ENCODE measurements at places on chromosomes 7 and 10.
A peak's percentile ranks its signal among the peaks of the same experiment; 100 is the strongest.

DNA sequence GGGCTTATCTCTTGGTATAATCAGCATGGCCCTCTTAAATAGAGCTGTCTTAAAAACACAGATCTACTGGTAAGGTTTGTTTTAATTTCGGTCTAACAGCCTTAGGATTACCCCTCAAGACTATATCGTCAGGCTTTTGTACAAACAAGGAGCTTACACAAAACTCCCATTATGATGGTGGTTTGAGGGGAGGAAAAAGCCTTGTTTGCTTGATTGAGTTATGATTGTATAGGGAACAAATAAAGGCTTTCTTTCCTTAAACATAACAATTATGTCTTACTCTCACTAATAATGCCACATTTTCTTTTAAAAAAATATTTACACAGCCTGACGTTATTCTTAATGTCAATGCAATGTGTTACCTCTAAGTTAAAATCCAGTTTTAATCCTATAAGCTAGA lies 188.8 kb upstream of the TCF7L2 start:
- DNase-seq, result no peak

DNA sequence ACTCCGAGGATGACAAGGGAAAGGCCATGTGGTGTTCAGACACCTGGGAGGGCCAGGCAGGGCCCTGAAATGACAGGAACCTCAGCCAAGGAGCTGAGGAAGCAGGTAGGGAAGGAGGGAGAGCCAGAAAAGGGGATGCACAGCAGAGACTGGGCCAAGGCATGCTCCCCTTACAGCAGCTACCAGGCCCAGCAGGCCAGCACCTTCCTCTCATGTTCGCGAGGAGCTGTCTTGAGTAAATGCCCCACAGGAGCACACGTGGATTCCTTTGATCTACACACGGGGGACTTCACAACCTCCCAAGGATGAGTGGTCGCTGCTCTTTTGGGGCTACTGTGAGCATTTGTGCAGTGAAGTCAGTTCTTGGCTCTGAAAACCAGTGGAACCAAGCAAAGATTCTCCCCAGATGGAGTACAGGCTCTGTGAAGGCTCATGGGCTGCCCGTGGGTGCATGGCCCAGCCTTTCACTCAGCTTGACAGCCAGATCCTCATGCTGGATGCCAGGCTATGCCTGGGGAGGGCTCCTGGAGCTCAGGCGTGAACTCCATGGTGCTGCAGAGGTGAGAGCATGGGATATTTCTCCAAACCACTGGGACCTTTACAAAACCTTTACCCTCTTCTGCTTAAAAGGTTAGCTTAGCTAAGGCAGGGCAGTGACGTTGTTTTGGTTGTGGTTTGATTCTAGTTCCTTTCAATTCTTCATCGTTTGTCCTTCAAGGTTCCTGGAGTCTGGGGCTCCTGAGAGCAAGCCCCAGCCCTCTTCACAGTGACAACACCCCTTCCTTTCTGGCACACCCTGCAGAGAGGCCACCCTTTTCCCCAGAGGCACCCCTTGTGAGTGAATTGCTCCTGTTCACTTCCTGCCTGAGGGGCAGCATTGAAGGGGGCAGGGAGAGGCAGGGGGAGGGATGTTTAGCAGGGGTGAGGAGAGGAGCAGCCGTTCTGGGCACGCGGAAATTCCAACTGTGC lies 74.2 kb upstream of the ZPBP start:
- DNase-seq, result no peak

- no peak for DNase-seq
These were observed 85.1 kb downstream of the HIPK2 start for GRCh38 chr7:139692723-139693122.

DNA sequence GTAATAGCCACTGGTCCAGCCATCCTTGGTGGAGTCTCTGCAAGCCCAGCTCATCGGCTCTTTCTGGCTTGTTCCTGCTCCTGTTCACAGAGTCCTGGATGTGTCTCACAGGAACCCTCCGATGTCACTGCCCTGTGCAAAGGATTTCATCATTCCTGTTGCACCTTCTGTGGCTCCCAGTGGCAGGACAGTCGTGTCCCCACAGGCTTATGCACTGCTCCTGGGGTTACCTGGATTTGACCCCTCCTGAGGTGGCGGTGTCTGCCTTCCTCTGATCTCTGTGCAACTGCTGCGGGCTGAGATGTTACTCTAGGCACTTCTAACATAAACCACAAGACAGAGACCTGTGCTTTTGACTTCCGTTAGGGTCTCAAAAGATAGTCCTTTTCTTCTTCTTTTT lies 30.6 kb downstream of the APBB1IP start:
- no peak for DNase-seq

- DNase-seq, result no peak
These were observed 11.3 kb downstream of the ALKBH4 start for GRCh38 chr7:102453319-102453718.

DNA sequence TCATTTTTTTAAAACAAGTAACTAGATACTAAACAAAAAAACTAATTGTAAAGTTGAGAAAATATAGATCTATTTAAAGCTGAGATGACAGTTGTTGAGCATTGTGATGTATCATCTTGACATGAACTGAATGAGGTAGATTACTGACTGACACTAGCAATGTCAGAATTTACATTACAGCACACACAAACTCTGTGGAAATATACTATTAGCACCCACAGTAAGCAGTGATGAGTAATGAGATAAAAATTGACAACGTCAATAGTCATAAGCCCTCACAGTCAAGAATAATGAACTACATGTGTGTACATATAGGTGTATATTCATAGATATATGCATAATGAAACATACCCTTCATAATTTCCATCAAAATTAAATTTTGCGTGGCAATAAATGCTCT lies 368.4 kb downstream of the TFEC start:
- no peak for DNase-seq

DNA sequence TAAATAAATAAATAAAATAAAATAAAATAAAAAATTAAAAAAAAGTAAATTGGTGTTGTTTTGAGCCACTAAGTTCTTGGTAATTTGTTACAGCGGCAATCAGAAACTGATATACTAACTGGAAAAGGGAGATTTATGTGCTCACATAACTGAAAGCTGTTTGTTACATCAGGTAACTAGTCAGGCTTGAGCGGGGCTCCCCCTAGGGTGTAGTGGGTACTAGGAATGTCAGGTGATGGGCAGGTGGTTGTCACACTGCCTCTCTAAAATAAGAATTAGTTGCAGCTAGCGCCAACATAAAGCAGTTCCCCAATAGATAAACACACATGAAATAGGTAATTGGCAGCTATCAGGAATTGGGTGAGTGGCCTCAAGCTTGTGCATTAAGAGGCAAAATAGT lies 1336.9 kb downstream of the XPNPEP1 start:
- no peak for DNase-seq

GRCh38 chr10:22022257-22023032 lies 18.9 kb upstream of the DNAJC1 start:
- peak; percentile 15 for DNase-seq

DNA sequence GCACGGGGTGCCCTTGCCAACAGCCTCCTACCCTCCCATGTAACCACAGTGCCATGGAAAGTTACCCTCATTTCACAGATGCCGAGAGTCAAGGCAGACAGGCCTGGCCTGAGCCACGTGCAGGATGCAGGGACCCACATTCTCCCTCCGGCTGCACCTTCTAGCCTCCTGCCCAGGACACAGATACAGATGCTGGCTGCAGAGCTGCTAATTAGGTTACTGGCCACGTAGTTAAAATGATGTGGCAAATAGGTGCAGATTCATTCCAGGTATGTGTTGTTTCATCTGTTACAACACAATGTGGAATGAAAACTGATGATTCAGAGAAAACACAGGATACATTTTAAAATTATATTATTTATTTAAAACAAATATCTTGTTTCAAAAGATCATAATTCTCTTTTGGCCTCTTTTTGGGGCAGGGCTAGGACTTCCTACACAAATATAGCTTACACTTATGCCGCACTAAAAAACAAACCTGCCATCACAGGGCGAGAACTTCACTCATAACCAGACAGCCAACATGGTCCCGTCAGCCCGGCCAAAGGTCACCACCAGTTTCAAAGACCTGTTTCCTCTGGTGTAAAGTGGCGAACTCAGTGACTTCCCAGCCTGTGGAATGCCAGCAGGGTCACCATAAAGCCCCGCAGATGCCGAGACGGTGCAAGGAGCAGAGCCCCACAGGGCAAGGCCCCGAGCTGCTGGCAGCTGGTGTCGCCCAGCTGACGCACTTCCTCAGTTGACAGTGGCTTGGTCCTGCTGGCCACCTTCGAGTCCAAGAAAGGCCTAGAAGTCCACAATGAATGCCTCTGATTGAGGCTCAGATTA lies 83.5 kb downstream of the TNS3 start:
- DNase-seq, result no peak

- DNase-seq, result no peak
These were observed 147.8 kb upstream of the UNC5B start for GRCh38 chr10:71064413-71065118.

GRCh38 chr7:44547536-44548231 lies 6.6 kb upstream of the NPC1L1 start:
- no peak for DNase-seq

- DNase-seq, result no peak
These were observed 118.1 kb downstream of the ZNF365 start for GRCh38 chr10:62492012-62492869.

DNA sequence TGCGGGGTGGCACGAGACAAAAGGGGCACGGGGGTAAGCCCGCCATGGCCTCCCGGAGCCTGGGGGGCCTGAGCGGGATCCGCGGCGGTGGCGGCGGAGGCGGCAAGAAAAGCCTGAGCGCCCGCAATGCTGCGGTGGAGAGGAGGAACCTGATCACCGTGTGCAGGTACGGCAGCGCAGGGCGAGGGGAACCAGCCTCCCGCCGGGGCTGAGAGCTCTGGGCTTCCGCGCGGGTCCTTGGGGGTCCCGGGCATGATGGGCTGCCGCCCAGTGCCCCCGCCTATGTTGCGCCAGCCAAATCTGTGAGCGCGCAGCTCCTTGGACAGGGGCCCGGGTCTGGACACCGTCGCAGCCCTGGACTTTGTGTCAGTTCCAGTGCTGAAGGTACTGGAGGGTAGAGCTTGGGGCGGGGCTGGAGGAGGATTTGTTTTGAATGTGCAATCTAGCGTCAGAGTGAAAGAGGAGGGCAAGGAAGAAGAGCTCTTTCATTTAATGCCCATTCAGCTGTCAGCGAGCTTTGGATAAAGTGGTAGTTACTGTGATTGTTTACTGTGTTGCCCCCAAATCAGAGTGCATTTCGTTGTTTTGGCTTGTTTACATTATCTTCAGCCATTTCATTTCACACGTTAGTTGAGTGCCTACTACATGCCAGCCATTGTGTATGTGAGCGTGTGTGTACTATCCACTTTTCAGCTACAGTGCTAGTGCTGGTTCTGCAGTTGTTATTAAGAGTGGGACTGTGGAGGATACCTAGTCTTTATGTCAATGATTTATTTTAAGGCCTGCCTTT lies 777 bp downstream of the RUNDC3B start:
- peak; percentile 3 for DNase-seq

- no peak for DNase-seq
These were observed 292.9 kb upstream of the NPVF start for GRCh38 chr7:25521236-25521635.

GRCh38 chr7:133077394-133077793 lies 4.5 kb downstream of the CHCHD3 start:
- DNase-seq, result no peak

DNA sequence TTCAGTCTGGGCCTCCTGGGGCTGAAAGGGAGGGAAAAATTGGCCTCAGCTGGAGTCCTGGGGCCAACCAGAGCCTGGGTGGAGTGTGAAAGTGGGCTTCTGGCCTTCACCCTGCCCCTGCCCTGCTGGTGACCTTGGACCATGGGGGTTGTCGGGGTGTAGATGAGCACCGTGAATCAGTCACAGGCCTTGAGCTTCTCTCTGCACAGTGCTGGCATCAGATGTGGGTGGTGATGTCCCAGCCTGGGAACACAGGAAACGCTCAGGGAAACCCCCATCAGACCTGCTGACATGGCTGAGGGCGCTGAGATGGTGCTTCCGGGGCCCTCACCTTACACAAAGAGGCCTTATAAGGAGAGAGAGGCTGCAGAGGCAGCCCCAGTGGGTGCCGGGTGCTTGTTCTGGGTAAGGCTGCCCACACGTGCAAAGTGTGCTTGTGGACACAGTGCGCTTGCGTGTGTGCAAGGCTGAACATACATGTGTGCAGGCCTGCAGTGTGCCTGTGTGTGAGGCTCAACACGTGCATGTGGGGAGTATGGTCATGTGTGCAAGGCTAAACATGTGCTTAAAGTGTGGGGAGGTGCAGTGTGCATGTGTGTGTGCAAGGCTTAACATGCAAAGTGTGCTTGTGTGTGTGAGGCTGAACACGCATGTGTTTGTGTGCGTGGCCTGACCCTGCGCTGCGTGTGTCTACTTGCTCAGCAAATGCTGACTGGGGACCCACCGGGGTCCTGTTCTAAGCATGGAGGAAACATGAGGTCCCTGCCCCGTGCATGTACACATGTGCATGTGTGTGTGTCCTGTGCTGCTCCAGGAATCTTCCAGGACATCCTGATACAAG lies 6.5 kb downstream of the ARPC1B start:
- peak; percentile 83 for DNase-seq

- DNase-seq, result no peak
These were observed 113.3 kb upstream of the AFAP1L2 start for GRCh38 chr10:114517368-114518250.

DNA sequence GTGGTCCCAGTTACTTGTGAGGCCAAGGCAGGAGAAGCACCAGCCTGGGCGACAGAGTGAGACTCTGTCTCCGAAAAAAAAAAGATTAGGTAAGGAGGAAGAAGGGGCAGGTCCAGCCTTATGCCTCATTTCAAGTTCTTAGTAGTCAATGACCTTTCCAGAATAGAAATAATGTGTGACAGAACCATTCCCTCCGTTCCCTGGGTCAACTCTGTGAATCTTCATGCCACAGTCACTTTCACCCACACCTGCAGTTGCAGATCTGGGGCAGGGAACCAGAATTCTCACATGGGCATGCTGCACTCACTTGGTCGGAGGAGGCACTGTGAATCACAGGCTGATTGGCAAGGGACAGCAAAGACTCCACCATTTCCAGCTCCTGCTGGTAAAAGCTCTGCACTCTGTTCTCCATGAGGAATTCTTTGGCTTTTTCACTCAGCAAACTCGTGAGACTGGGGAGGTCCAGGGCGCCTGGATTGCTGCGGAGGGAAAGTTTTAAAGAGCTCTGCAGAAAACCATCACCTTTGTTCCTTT lies 20.7 kb downstream of the STN1 start:
- DNase-seq, result no peak

DNA sequence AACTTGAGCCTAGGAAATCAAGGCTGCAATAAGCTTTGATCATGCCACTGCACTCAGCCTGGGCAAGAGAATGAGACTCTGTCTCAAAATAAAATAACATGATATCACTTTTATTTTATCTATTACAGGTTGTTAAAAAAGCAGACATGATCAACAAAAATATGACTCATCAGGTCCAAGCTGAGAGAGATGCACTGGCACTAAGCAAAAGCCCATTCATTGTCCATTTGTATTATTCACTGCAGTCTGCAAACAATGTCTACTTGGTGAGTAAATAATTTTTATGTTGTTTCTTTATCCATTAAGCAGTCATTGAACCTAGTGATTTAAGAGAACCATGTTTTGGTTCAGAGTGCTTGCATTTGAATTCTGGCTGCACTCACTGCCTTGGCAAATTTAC lies 3.3 kb downstream of the MASTL start:
- DNase-seq, result no peak

- DNase-seq, result no peak
These were observed 8.6 kb downstream of the CALN1 start for GRCh38 chr7:72403458-72404076.

GRCh38 chr7:85133006-85133405 lies 53.9 kb downstream of the SEMA3D start:
- no peak for DNase-seq

GRCh38 chr7:43922726-43923125 lies 3.5 kb upstream of the UBE2D4 start:
- no peak for DNase-seq
